ENCODE measurements at places on chromosomes 5 and 9. TPM values are rescaled to one million over a fixed set of nuclear protein-coding genes. Genes with fewer than 3 reads are reported as not detected.

- DNase-seq: peak; percentile 84
These were observed 126.9 kb upstream of the ANKH start for GRCh38 chr5:14998491-14998890.

DNA sequence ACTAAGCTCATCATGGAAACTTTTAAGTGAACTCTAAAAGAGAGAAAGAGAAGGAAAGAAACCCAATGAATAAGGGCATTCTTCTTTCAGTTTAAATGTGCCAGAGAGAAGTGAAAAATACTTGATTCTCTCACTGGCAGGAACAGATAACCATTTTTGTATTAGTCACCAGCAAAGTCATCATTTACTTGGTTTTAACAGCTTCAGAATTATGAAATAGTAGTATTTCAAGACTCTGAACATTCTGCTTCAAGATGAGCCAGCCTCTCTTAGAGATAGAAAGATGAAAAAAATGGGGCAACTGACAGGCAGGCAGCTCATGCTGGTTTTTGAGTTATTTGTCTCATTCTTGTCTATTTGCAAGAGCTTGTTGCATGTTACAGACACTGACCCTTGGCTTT, 103.5 kb downstream of the GCNT1 start:
- DNase-seq: peak; percentile 44

DNA sequence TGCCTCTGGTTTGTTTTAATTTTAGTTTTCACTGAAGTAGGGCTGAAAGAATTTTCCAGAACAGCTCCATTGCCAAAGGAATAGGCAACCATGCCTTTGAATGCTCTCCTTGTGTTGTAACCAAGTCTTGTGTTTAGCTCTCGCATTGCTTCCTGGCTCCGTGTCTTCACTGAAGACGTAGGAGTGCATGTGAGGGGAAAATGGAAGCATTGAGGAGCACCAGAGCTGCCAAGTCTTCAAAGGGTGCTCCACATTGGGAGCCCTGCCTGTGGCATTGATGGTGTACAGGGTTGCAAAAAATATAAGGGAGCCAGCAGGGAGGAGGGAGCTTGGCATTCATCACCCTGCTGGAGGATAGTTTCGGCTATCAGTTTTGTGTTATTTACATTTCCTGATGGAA, 86.6 kb downstream of the NTRK2 start:
- DNase-seq: peak; percentile 91

DNA sequence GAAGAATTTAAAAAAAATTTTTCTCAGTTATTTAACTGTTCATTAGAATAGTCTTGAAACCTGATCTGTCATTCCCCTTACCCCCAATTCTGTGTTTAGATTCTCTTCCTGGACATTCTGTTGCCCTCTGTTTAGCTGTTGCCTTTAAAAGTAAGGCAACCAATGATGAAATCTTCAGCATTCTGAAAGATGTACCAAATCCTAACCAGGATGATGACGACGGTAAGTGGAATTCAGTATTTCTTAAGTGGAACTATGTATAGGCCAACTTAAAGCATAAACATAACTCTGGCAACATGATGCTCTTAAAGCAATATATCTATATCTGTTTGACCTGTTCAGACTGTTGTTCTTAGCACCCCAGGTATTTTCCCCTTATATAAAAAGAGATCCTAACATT, 27.2 kb downstream of the NCBP1 start:
- no peak for DNase-seq

DNA sequence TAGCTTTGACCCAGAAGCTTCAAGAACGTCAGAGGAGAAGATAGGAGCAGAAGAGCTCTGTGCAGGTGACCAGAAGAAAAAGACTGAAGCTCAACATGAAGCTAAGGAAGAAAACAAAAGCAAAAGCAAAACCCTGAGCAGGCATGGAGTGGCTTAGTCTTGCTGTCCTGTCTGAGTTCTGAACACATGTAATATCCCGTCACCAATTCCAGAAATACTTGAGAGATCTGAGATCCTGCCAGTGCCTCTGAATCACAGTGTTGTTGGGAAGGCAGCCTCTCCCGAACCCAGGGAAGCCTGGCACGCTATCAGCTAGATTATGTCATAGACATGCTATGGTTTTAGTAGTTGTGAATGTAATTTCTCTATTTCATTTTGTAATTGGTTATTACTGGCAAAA, 235.7 kb downstream of the ICE1 start:
- peak; percentile 70 for DNase-seq

- DNase-seq: no peak
These were observed 699.0 kb downstream of the BRINP1 start for GRCh38 chr9:118670011-118670953.

DNA sequence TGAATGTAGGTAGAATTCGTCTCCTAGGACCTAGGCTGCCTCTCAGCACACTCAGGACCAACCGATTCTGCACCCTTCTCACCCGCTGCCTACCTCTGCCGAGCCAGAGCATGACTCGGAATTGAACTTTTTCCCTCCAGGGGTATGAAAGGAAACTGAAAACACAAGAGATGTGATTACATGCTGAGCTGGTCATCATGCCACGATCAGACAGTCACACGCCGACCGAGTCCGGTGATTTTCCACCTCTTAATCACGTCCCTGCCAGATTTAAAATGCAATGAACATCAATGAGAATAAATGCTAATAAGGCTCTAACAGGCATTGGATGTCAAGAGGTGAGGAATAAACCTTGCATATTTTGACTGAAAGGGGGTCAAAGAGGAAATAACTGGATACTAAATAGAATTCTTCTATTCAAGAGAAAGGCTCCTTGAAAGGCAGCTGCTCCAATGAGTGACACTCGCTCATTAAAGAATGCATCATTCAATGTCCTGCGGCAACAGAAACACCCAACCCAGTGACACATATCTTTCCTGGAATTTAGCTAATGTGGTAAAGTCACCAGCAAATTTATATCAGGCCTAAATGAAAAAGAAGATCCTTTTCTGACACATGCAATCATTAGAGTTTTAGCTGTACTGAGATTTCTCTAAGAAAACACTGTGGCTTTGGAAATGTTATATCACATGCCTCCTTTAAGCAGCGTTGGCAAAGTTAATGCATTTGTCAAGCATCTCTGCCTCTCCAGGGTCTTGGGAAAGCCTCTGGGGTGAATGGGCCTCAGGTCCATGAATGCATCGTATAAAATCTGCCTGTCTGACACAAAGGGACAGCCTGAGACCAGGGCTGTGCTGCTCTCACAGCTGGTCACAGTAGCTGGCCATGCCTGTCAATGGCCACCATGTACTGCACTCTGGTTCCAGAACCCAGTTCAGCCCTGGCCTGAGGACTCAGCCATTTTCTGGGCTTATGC, 128.7 kb downstream of the SPOCK1 start:
- DNase-seq: no peak

DNA sequence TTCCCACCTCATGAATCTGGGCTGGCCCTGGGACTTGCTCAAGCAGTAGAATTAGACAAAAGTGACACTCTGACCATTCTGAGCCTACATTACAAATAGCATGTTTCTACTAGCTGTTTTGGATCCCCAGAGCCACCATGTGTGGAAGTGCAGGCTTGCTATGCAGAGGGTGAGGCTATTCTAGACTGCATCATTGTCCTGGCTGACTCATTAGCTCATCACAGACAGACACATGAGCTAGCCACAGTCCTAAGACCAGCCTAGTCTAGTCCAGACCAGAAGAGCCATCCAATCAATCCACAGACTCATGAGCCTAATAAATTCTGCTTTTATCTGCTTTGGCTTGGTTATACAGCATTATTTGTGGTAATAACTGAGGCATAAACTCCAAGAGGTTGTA, 351.9 kb downstream of the PRELID2 start:
- no peak for DNase-seq

DNA sequence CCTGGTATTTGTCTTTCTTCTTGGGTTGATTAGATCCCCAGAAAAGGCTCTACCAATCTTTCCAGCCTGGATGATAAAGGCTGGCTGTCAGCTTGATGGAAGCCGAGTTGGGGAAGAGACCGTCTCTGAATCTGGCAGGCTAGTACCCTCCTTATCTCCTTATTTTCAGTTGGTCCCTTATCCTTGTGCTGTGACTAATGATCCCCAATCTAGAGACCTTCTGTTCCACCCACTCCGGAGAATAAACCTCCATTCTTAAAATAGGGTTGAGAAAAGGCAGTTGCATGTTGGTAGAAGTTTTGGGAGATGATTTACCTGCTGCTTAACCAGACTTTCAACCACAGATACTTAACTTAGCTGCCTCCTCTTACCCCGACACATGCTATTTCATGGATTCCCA, 52.3 kb downstream of the PRKACG start:
- no peak for DNase-seq

DNA sequence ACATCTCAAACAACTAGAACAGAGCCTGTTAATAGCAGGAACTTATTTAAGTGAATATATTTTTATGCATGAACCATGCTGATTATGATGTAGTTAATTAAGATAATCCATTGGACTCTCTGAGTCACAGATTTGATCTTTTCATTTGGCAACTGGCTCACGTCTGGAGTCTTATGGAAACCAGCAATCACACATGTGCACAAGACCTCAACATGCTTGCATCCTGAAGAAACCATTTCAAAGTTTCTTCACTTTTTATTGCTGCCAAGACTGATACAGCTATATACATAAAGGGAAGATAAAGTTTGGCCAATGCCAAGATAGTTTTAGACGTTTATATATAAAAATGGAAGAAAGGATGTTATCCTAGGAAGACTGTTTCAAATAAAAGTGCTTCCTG, 13.3 kb upstream of the C9 start:
- no peak for DNase-seq

The NMUR2 gene
- 0.18 TPM for total RNA-seq

- peak; percentile 34 for DNase-seq
These were observed 183.4 kb downstream of the FBXL7 start for GRCh38 chr5:15683332-15683731.

GRCh38 chr5:176732306-176732705, 78.1 kb upstream of the UNC5A start:
- no peak for DNase-seq

The SPINK7 gene
- not detected for total RNA-seq

DNA sequence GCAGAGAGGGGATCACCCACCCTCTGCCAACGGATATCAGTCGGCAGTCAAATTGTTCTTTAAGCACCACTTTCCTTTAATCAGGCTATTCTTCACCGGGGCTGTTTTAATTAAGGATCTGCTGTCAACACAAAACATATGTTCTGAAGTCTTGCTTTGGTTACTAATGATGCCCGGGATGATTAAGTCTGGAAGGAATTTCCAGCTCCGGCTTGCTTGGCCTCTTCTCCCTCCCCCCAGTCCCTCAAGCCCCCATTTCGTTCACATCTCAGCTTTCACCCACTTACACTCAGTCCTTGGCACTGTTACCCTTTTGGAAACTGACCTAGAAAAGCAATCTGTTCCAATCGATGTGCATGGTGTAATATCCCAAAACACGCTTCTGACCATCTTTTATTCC, 74.7 kb downstream of the MSX2 start:
- DNase-seq: peak; percentile 5

GRCh38 chr9:95024097-95024671, 293.3 kb downstream of the FANCC start:
- no peak for DNase-seq

The CTXN3 gene
- 2.8 TPM for total RNA-seq

Data from muscle of leg (tissue), 16 donors.